ENCODE measurements at places on chromosomes 6 and 20. TPM values are rescaled to one million over a fixed set of nuclear protein-coding genes. Genes with fewer than 3 reads are reported as not detected.

Gene C6orf163
- 2.6 TPM for polyA plus RNA-seq

DNA sequence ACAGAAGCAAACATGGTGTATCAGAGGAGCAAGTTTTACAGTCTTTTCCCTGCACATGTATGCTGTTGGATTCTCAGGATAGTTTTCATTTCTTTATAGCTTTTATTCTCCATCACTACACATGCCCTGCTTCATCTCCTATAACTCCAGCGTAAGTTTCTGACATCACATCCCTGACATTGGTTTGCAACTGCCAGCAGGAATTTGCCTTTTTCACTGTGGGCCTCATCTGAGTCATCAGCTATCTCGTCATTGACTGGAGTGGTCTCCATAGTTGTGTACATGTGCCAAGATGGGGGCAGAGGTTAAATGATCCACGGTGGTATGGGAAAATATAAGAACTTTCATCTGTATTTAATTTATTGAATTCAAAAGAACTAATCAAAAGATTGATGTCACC is 96.7 kb downstream of the SLX4IP start:
- no peak for DNase-seq

DNA sequence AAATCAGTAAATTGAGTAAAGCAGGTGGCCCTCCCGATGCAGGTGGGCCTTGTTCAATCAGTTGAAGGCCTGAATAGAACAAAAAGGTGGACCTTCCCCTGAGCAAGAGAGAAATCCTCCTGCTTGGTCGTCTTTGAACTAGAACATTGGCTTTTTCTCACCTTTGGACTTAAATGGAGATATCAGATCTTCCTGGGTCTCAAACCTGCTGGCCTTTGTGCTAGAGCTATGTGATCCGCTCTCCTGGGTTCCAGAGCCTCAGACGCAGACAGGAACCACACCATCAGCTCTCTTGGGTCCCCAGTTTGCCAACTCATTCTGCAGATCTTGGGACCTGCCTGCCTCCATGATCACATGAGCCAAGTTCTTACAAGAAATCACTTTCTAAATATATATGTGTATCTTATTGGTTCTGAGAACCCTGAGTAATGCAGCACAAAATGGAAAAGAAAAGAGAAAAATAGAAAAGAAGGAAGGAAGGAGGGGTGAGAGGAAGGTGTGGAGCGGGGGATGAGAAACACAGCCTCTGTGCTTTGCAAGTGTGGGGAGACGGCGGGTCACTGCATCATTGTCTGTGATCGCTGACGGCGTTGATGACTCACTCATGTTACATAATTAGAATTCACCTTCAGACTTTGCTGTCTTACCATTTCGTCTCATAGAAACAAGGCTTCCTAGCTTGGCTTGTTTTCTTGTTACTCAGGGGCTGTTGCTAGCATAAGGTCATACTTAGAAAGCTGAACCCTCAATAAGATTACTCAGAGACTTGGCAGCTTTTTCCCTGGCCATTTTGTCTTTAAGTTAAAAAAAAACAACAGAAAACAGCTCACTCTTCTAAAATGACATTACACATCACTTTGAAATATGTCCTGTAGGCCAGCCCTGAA is 85.7 kb upstream of the NEDD9 start:
- no peak for DNase-seq

GRCh38 chr6:137571854-137572253 is 77.7 kb upstream of the OLIG3 start:
- DNase-seq, result no peak

GRCh38 chr20:40294747-40295146 is 394.3 kb downstream of the MAFB start:
- no peak for DNase-seq

DNA sequence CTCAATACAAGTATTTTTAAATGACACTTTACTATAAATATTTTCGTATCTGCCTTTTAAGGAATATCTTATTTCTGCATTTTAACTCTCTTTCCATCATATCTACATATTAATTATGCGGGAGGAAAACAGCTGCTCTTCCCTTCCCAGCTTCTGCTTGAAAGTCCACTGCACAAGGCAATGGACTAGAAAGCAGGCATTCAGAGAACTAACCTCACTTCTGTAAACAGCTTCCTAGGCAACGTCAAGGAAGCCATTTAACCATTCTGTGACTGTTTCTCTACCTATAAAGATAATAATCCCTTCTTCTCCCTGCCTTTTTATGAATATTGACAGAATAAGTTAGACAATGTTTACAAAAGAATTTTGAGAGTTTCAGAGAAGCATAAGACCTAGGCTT is 319.4 kb downstream of the BTBD9 start:
- DNase-seq, result no peak

DNA sequence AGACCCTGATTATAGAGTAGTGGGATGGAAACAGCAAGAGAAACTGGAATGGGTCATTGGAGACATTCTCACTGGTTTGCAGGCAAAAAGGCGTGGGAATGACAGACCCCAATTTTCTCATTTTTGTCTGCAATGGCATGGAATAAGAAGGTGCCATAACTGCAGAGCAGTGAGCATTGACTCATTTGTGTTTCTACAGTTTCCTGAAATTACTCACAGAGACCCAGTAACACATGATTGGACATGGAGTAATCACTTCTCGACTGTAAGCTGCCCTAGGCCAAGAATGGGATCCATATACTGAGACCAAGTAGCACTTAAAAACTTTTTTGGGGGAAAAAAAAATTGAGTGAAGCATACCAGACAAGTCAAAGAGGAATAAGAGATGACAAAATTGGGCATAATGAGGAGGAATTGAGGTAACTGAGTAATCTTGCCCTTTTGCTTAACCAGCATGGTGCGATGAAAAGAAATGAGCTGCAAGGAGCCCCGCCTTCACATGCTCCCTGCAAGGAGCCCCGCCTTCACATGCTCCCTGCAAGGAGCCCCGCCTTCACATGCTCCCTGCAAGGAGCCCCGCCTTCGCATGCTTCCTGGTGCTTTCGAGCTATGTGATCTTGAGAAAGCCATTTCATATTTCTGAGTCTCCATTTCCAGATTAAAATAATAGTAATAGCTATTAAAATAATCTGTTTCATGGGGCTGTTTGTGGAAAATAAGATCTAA is 44.1 kb downstream of the NHSL1 start:
- DNase-seq, result no peak

Measured in left renal cortex interstitium (tissue), 4 donors.